ENCODE measurements at places on chromosomes 1 and 21.

DNA sequence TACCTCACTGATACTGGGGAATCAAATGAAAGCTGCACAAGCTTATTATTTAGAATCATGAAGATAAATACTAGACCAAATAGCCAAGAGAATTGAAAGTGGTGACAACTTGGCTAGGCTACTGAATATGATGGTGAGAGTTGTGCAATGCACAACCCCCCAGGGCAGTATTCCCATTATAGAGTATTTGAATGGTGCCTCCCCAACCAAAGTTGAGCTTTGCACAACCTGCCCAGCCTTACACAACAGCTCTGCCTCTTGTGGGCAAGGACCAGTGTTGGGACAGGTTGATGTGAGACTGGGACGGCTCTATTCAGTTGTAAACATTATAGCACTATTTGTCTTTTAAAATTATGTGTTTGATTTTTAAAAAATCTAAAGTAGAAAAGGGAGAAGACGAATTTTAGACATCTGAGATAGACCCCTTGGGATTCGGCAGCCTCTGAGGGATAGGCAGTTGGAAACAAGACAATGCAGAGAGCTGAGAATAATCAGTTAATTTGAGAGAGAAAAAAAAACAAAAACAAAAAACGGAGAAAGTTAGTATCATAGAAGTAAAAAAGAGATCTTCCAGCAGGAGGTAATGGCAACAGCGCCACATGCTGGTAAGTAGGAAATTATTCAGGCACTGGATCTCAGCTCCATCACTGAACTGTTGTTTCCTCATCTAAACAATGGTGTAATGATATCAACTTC lies 91.0 kb upstream of the KCNA3 start:
- DNase-seq: peak; percentile 71

GRCh38 chr1:172658871-172659453 lies at the start of gene FASLG:
TSS of gene FASLG (plus strand) at chr1:172659103. CDS start at chr1:172659202, 99 bp downstream.
- DNase-seq: peak; percentile 69

DNA sequence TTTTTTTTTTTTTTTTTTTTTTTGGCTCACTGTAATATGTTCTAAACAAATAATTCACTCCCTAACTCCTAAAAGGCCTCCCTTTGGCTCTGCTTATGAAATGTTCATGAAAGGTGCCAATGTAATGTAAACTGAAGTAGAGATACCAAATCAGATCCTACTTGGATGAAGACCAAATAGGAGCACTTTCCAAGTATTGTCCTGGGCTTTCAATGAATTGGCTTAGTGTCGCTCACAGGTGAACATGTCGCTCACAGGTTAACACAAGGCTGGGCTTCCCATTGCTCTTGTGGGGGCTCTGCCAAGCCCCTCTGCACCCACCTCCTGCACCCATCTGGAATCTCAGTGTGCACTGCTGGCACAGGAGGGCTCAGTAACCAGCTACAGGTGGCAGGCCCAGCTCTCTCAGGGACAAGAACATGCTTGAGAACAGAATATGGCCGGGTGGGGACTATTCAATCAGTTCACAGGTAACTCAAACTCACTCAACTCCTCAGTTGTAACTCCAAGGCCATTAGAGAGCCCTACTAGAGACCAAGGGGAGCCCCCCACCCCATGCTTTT lies 10.6 kb upstream of the CD58 start:
- DNase-seq: no peak

- DNase-seq: no peak
Measured at GRCh38 chr1:31348449-31348848, 24.4 kb downstream of the FABP3 start.

GRCh38 chr1:237287876-237288521 lies 246.0 kb downstream of the RYR2 start:
- no peak for DNase-seq

- DNase-seq: no peak
Measured at GRCh38 chr1:87938631-87939030, 610.0 kb downstream of the LMO4 start.

DNA sequence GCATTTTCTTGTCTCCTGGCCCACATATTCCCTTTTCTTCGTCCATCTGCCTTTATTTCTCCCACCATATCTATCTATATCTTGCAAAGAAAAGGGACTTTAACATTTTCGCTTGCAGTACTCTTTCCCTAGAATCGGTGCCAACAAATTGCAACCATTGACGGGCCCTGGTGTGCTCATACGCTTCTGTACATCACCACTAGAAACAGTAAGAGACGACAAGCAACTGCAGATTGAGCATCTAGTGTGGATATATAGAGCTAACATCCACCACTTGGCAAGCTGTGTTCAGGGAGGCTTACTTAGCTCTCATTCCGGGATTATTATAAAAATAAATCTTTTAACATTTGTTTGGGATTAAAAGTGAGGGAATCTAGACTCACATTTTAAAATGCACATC lies 230.8 kb upstream of the PKN2 start:
- no peak for DNase-seq

DNA sequence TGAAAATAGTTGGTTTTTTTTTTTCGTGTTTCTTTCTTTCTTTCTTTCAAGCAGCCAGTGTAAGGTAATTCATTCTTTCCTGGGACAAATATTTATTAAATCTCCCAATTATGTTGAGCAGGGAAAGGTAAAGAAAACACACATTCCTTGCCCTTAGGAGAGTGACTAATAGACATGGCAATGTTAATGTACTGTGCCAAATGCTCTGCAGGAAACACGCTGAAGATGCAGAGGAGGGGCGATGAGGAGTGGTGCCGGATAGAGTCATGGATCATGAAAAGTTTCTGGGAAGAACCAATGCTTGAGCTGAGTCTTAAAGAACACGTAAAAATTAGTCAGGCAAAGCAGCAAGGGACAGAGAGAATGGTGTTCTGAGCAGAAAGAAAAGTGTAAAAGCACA lies 199.2 kb downstream of the DNM3 start:
- DNase-seq: no peak

GRCh38 chr1:31769720-31770390 lies 5.7 kb upstream of the ADGRB2 start:
- no peak for DNase-seq

DNA sequence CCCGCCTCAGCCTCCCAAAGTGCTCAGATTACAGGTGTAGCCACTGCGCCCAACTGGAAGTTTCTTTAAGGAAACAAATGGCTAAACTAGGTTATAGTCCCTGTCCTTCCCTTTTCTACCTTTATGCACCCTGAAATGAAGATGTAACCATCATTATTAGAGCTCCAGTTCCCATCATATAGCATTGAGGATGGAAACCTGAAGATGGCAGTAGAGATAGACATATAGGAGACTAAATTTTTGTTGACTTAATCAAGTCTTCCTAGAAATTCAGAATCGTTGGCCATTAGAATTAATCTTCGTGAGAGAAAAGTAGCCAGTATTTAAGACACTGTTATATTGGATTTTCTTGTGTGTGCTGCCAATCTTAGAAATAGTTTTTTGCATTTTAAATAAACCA lies 1016.3 kb upstream of the NCAM2 start:
- no peak for DNase-seq

DNA sequence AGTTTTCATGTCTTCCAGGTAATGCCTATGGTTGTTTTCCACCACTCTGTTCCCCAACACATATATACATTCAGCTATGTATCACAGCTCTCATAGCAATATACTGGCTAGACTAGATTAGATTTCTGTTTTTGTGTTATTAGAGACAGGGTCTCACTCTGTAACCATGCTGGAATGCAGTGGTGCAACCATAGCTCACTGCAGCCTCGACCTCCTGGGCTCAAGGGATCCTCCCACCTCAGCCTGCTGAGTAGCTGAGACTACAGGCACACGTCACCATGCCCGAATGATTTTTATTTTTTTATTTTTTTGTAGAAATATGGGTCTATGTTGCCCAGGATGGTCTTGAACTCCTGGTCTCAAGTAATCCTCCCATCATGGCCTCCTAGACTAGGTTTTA lies 37.7 kb downstream of the SYNJ1 start:
- no peak for DNase-seq

- DNase-seq: no peak
Measured at GRCh38 chr1:198166900-198167299, 10.1 kb downstream of the NEK7 start.
